ENCODE measurements at places on chromosomes 7 and 10.

DNA sequence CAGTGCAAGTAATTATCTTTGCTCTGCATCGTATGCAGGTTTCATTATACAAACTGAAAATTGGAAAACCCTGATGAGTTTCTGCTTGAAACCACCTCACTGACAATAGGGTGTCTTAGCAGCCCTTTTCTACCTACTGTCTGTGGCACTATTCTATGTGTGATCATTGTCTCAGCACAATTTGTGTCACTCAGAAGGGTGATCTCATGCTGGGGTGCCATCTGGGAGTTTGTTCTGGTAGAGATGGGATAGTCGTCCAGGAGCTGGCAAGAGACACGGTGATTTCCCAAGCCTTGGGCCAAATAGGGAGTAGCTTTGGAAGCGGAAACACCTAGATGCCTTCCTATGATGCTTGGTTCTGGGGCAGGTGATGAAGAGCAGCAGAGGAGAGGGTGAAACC is 186.3 kb downstream of the FRMD4A start:
- DNase-seq: no peak

DNA sequence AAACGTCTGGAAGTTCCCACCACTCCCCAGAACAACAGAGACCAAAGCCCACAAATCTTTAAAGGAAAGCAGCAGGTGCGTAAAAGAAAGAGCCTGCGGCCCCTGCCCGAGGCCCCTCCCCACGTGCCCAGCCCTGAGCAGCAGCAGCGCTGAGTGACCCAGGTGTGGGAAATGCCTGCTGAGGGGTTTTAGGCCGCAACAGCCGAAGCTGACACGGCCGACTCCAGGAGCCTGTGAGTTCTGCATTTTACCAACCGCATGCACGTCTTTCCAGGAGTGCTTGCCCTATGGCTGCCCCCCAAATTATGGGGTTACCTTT is 1.6 kb upstream of the KNDC1 start:
- no peak for DNase-seq

GRCh38 chr10:23725548-23725947 is 286.7 kb downstream of the OTUD1 start:
- no peak for DNase-seq

- DNase-seq: no peak
These were observed 1.8 kb downstream of the LLCFC1 start for GRCh38 chr7:142940966-142941535.

DNA sequence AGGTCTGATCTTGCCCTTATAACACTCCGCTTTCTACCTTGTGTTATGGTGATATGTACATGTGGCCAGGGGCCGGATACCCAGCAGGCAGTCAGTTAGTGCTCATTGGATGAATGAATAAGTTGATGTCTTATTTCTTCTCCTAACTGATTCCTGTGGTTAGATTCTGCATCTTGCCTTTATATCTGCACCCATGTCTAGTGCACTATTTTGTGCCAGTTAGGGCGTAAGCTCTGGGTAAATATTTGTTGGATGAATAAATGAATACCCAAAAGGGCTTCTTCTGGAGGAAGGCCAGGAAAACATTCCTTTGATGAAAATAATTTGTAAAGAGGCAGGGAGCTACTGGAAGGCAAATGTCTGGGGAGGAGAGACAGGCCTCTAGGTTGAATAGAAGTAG is 148.2 kb downstream of the CHN2 start:
- DNase-seq: no peak

- no peak for DNase-seq
These were observed 48.4 kb downstream of the MPP7 start for GRCh38 chr10:28254290-28254985.

DNA sequence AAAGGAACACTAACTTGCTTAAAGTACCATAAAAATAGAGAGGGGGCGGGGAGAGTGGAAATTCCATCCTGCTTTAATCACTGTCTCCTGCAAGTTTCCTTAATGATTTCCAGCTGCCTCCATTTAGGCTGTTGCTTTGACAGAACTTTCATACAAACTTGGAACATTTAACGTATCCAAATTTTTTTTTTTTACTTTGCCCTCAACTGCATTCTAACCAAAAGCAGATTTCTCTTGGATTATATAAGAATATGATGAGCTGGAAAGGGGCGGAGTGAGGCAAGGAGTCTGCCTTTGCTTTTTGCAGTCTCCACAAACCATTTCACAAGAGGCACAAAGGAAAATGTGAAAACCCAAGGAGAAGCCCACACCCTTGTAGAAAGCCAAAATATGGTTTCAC is 46.6 kb upstream of the COL1A2 start:
- DNase-seq: no peak

- no peak for DNase-seq
These were observed 82.2 kb upstream of the GPR141 start for GRCh38 chr7:37601321-37601720.

- no peak for DNase-seq
These were observed 25.1 kb downstream of the RHEB start for GRCh38 chr7:151494298-151495284.

DNA sequence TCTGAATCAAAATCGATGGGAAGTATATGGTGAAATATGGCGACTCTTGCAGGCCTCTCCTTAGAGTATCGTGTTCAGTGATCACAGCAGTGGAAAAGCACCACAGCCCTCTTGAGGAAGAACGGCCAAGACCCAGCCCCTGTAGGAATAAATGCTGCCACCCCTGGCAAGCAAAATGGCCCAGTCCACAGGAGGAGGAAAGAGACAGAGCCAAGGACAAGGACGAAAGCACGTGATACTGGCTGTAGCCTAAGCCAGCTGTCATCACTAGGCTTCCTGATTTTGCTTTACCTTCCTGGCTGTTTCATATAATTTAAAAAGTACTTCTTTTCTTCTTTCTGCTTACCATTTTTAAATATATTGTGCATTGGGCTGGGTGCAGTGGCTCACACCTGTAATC is 395.0 kb upstream of the SHH start:
- DNase-seq: no peak

GRCh38 chr10:44404741-44405437 is 20.0 kb upstream of the CXCL12 start:
- DNase-seq: no peak

DNA sequence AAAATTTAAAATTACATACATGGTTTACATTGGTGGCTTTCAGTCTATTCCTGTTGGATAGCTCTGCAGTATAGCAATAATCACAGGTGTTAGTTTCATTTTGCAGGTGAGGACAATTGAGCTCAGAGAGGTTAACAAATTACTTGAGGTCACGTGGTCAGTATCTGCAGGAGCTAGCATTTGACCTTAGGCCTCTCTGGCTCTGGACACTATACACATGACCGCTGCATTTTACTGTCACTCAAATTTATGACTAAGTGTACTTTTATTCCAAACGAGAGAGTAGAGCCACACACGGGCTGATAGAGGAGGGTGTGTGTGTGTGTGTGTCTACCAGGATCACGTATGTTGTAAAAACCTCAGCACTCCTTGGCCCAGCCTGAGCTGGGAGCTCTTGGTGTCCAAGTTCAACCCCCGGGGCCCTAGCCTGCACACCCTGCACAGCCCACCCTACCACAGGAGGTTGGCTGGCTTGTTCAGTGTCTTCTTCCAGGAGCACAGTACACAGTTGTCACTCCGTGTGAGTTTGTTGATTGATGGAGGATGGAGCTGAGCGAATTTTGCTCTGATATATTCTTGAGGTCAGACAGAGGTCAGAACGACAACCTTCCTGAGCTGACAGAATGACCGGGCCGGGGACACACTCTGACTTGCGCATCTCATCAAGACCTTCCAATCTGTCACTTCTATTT is 272.7 kb downstream of the GFRA1 start:
- DNase-seq: no peak

- no peak for DNase-seq
These were observed 73.1 kb upstream of the UCN3 start for GRCh38 chr10:5291501-5292195.

Data from GM13977 (cell line).